Activated naive CD4-positive, alpha-beta T cell treated with Interleukin-2 at 50 U/mL for 16 hours (primary cell): ENCODE measurements at places on chromosomes 16 and 17.

DNA sequence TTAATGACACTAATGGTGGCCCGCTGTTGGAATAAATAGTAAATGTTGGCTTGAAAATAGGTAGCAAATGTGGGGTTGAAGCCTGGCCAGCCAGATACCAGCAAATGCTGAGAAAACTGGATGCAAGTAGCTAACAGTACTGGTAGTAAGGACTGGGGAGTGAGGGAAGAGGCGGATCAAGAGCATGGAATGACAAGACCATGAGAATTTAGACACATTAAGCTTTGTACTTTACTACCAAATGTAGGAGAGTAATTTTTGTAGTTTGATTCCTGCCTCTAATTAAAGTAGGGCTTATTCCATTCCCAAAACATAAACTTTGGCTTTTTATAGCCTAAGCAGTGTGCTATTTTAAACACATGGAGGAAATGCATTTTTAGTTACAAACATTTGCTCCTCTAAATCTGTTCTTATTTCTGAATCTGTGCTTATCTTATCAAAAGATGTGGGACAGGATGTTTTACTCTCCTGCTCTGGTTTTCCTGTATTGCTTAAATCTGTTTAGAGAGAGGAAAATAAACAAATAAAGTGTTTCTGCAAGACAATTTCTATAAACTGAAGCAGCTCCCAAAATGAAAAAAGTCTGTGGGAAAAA is 44.1 kb downstream of the CFDP1 start:
- DNase-seq, result no peak

DNA sequence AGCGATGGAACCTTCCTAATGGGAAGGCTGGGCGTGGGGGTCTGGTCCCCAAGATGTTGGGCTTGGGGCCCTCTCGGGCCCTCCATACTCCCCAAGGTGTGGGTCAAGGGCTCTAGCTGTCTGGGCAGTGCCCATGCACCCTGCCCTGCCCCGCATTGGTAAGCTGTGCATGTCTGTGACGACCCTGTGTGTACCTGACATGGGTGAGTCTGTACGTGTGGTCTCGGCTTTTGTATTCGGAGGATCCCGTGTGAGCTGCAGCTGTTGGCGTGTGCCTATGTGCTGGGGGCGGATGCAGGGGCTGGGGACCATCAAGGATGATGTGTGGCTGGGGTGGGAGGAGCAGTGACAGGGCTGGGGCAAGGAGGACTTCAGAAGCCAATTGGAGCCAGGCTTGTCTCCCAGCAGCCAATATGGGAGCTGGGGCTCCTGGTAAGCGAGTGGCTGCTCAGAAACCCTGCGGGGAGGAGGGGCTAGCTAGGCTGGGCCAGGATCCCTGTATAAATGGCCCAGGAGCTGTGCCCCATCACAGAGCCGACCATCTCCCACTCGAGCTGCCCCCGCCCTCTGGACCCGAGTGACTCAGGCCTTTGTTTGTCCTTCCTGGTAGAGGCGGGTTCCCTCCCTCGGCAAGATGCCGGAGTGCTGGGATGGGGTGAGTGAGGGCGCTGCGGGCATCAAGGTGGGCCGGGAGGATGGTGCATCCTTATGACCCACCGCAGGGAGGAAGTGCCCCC is at the start of gene NDRG4:
NDRG4 (plus strand) TSS at position 529 of the 737 bp plus-strand sequence; CDS start at position 635, 106 bp downstream.
- peak; percentile 17 for DNase-seq

DNA sequence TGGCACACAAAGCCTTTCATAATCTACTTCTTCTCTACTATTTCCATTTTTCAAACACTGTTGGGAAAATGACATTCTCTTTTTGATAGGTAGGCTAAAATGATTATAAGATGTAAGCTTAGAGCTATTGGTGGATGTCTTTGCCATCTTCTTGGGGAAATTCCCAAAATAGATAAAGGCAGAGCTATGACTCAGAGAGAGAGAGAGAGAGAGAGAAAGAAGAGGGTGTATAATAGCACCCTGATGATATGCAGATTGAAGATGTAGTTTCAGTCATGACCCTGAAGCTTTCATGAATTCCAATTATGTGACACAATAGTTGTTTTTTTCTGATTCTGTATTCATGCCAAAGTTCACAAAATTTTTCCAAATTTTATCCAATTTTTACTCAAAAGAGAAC is 529.1 kb downstream of the HS3ST4 start:
- no peak for DNase-seq

DNA sequence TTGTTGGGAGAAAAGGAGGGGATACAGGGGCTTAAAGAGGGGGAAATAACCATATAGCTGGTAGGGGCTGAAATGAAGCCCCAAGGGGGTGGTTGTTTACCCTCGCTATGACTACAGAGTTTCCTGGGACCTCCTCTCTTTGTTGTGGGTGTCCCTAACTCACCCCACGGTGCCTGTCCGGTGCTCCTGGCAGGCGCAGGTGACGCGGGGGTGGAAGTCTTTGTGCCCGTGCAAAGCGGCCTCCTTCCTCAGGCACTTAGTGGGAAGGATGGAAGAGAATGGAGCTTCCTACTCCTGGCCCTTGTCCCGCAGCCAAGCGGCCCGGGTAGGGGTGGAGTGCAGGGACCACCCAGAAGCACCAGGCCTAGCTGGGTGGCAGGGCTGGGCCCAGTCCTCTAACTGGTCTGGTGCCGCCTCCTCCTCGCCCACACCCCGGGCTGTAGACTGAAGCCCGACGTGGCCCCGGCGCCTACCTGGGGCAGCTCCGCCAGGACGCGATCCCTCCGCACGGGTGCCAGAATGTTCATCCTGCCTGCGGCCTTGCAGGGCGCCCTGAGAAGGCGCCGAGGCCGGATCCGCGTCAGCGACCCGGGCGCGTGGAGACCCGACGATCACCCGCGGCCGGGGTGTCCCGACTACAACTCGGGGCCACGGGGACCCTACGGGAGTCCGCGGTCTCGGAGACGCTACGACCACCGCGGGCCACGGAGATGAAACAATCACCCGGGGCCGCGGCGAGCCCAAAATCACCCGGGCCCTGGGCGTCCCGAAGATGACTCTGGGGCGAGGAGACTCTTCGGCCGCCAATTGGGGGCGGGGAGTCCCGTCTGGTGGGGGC is 709 bp downstream of the RAB34 start:
- no peak for DNase-seq

- no peak for DNase-seq
These were observed 13.8 kb upstream of the CD79B start for GRCh38 chr17:63945784-63946439.

- peak; percentile 85 for DNase-seq
These were observed at the start of gene SRP68 for GRCh38 chr17:76072148-76072858. TSS of gene SRP68 (minus strand) at chr17:76072517. CDS start at chr17:76072491, 26 bp downstream.

DNA sequence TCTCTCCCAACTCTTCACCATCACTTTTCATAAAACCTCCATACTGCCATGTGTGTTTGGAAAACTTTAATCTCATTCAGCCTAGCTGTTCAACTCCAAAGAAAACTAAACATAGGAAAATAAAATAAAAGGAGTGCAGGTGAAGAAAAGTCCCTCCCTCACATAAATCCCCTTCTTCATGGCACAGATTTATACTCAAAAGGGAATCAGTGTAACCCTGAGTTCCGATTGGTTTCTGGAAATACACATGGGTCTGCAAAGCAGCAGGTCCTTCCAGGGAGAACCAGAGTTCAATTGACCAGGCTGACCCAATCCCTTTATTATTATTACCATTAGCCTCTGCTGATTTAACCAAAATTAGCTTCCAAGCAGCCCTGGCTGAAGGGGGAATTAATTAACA is 8.9 kb upstream of the HOXB2 start:
- DNase-seq, result no peak

DNA sequence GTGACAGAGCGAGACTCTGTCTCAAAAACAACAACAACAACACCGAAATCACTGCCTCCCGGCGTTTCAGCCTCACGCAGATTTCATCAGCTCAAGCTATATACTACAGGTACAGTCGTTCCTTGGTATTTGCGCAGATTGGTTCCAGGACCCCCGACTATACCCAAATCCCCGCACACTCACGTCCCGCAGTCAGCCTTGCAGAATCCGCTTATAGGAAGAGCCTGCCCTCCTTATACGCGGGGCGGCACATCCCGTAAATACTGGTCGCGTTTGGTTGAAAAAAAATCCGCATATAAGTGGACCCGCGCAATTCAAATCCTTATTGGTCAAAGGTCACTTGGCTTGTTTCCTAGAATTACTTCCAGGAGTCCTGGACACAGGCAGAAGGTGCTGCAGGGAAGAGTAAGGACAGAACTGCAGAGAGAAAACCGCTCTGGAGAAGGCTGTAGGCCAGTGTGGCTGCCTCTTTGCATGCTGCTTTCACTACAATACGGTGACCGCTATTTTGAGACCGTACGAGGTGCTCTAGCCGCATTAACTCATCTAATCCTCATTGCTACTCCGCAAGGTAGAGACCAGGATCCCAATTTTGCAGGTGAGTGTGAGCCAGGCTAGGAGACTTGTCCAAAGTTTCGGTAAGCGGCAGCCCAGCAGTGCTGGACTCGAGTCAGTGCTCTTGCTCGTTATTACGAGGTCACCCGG is 718 bp downstream of the NDUFAB1 start:
- no peak for DNase-seq

- DNase-seq, result no peak
These were observed 20.7 kb upstream of the PLCG2 start for GRCh38 chr16:81758376-81758775.

DNA sequence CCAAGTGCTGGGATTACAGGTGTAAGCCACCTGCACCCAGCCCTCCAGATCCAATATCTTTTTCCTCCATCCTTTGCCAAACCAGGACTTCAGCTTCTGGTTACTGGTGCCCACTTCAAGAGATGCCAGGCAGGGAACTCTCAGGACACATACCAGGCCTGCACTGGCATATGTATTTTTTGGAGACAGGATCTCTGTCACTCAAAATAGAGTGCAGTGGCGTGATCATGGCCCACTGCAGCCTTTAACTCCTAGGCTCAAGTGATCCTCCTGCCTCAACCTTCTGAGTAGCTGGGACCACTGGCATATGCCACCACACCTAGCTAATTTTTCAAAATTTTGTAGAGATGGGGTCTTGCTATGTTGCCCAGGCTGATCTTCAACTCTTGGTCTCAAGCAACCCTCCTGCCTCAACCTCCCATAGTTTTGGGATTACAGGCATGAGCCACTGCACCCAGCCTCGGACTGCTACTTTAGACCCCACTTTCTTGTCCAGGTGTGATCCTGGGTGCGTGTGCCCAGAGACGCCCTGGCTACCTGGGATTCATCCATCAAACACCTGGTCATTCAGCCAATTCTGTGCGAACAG is 55.8 kb downstream of the BMERB1 start:
- no peak for DNase-seq

DNA sequence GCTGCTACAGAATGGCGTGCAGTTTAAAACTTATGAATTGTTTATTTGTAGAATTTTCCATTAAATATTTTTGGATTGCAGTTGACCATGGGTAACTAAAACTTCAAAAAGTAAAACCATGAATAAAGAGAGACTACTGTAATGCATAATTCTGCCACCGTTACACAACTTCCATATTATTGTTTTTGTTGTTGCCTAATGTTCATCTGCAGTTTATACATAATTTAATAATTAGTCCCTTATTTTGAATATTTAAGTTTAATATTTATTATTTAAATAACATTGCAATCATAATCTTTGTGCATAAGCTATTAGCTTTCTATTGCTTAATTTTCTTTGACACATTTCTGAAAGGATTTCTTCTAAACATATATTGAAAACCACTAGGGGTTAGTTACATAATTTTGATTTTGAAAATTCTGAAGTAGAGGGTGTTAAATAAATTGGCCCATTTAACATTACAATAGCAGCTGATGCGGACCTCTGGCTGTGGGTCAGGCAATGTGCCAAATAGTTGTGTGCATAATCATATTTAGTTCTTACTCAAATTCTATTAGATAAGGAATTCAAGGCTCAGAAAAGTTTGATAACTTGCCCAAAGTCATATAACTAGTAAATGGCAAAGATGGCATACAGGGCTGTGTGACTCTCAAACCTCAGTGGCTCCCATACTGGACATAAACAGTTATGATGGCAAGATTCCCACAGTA is 31.1 kb downstream of the PPM1E start:
- no peak for DNase-seq

- DNase-seq, result no peak
These were observed 14.7 kb downstream of the TMC5 start for GRCh38 chr16:19432429-19432828.

DNA sequence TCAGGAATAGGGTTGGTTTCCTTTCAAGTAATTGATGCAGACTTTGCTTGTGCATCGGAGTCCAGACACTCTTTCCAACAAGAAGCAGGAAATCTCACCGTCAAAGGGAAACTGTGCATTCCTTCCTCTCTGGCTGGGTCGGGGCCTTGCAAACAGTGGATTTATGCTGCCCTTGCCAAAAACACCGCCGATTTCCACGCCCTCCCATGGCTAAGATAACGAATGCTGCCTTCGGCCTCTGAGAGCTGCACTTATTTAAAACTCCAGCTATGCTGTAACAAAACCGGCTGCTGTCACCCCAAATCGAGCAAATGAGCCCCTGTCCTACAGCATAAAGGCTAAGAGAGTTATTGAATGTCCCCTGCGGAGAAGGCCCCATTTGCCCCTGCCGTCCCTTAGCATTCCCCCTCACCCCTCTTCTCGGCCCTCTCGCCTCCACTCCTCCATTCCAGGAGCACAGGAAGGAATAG is 275.5 kb upstream of the IRX5 start:
- no peak for DNase-seq

- no peak for DNase-seq
These were observed 14.2 kb downstream of the PAM16 start for GRCh38 chr16:4336701-4337539.

DNA sequence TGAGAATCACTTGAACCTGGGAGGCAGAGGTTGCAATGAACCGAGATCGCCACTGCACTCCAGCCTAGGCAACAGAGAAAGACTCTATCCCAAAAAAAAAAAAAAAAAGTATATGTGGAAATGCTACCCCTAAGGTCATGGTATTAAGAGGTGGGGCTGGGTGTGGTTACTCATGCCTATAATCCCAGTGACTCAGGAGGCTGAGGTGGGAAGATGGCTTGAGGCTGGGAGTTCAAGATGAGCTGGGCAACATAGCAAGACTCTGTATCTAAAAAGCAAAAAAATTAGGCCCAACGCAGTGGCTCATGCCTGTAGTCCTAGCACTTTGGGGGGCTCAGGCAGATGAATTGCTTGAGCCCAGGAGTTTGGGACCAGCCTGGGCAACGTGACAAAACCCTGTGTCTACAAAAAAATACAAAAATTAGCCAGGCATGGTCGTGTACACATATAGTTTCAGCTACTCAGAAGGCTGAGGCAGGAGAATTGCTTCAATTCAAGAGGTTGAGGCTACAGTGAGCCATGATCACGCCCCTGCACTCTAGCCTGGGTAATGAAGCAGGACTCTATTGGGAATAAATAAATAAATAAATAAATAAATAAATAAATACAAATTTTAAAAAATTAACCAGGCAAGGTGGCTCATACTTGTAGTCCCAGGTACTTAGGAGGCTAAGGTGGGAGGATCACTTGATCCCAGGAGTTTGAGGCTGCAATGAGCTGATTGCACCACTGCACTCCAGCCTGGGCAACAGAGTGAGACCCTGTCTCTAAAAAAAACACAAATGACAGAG is 32.3 kb upstream of the NUFIP2 start:
- no peak for DNase-seq
